ENCODE measurements at places on chromosomes 4 and X. TPM values are rescaled to one million over a fixed set of nuclear protein-coding genes. Genes with fewer than 3 reads are reported as not detected.

GRCh38 chr4:75655562-75655961, 17.6 kb downstream of the G3BP2 start:
- peak; percentile 59 for DNase-seq

DNA sequence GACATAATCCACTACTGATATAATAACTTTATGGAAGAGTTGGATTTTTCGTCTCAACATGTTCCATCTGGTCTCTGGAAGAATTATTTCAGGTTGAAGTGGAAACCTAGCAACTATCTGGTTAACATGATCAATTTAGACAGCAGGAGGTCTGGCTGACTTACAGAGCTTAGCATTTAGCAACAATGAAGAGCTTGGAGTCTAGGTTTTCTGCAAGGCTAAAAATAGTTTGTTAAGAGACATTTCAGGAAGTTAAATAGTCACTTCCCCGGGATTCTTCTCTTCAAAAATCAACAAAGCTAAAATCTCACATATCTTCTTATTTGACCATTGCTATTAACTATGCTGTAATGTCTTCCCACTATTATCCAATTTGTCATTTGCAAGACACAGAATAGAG, 418.6 kb upstream of the DIPK2B start:
- no peak for DNase-seq

DNA sequence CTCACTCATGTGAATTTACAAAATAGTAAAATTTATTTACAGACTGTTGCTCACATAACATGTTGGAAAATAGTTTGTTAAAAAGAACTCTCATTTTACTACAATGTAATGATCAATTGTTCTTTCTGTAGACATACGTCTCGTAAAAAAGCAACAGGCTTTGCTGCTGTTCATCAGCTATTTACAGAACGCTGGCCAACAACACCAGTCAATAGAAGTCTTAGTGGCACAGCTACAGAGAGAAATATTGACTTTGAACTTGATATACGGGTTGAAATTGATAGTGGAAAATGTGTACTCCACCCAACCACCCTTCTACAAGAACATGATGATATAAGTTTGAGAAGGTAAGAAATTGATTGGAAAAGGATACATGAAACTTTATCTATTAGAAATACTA, 47.6 kb upstream of the ADAD1 start:
- DNase-seq: no peak

The ADAMTS3 gene
- not detected for total RNA-seq

All from activated CD4-positive, alpha-beta T cell treated with anti-CD3 and anti-CD28 coated beads, Interleukin-2, amount 10 ng/mL, durations not matched to agents 7 days and 5 days (primary cell).